ENCODE measurements at places on chromosomes 1 and 21. TPM values are rescaled to one million over a fixed set of nuclear protein-coding genes. Genes with fewer than 3 reads are reported as not detected.

GRCh38 chr21:46289655-46290179, 3.6 kb downstream of the YBEY start:
- DNase-seq = no peak

GRCh38 chr21:19557046-19557445, 1153.5 kb upstream of the TMPRSS15 start:
- no peak for DNase-seq

- no peak for DNase-seq
These were observed 357.8 kb downstream of the SIPA1L2 start for GRCh38 chr1:232271991-232272589.

Gene MEF2D
- 32.1 TPM for polyA plus RNA-seq

DNA sequence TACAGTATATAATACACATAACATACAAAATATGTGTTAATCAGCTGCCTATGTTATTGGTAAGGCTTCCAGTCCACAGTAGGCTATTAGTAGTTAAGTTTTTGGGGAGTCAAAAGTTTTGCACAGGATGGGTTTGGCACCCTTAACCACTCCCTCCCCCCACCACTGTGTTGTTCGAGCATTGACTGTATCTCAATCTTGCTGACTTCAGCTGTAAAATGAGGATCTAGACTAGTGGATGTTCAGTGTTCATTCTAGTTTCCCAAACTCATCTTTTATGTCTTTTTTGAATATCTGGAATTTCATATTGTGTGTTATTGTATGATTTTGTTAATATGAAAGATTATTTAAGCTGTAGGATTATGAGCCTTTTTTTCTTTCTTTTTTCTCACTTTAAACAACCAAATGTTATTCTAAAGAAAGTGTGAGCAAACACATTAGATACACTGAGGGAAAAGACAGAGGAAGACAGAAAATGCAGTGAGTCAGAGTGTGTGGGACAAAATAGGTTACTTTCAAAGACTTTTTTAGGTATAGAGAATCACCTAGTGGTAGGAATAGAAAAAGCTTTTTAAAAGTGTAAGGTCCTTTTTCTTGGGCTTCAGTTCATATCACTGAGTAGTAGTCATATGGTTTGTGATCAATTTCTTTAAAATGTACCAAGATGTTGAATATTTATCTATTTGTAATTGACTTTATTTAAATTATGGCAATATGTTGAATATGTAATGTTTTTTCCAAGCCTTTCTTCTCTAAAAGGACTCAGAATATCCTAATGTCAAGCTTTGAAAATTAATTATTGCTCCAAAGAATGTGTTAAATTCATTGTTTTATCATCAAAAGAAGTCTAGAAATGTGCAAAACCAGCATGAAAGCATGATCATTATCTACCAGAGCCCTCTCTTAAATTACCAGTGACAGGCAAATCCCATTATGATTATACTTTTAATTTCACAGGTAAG, 17.9 kb upstream of the CENPF start:
- peak; percentile 85 for DNase-seq

DNA sequence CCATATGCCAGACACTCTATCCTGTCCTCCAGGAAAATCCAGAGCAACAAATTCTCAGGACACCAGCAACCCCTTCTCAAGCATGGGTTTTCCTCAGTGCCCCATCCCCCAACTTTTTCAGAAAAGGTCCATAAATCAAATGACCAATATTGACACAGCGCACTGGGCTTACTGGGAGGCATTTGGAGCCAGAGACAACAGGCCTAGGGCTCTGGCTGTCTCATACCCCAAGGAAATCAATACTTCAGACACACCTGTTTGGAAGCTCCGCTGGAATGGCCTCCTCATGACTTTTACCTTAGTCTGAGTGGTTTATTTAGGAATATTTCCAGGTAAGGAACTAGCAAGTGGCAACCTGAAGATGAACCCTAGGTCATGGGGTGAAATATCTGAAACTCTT, 66.9 kb upstream of the TNR start:
- DNase-seq = no peak

DNA sequence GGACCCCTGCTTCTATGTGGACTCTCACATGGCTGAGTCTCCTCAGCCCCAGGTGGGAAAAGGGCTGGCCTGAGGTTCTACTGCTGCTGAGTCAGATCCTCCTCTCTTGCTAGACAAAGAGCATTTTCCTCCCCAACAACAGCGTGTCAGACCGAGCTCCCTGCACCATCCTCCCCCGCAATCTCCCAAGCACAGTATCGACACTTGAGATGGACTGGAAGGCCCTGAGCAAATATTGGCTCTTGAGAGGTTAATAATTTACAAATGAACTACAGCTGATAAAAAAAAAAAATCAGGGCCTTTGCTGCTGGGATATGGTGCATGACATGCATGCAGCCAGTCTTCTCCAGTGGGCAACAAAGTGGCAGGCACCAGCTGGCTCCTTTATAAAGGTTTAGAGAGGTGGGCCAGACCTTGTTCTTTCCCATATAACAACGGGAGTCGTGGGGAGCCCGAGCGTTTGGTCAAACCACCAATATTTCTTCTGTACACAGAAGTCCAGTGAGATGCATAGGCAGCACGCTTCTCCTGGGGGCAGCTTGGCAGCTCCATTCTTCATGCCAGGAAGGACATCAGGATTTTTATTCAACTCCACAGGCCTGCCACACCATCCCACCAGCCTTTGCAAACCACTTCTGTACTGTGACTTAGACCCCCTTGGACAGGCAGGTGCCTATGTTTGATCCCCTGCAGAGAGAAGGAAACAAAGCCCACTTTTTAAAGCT, 55.4 kb upstream of the CAMK1G start:
- peak; percentile 29 for DNase-seq

Gene SPOCD1
- 27.9 TPM for polyA plus RNA-seq

GRCh38 chr1:40094466-40095110, 2.5 kb downstream of the PPT1 start:
- DNase-seq = no peak

DNA sequence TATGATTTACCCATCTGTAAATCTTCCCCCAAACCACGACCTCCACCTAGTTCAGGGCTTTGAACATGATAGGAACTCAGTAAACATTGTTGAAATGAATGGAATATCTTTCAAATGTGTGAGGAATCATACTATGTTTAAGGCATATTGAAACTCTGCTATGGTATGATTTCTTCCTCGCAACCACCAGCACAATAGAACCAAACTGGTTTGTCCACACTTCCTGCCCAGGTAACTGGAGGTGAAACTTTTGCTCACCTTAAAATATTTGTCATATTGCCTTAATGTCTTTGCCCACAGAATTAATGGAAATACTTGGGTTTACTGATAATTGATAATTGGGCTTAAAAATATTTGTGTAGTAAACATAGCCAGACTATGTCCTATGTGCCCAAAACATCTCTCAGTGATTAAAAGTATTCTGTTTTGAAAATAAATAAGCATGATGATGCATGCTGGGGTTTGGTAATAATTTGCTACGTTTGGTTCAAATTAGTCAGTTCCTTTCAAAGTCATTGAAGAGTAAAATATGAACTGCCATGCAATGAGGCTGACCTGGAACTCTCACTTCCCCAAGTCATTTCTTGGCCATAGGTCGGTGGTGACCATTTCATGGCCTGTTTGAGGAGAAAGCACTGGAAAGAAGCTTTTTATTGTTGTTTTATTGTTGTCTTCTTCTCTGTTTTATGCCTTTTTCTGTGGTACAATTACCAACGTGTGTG, 73.3 kb downstream of the TNFSF18 start:
- peak; percentile 55 for DNase-seq

Gene SNX7
- 90.6 TPM for polyA plus RNA-seq

DNA sequence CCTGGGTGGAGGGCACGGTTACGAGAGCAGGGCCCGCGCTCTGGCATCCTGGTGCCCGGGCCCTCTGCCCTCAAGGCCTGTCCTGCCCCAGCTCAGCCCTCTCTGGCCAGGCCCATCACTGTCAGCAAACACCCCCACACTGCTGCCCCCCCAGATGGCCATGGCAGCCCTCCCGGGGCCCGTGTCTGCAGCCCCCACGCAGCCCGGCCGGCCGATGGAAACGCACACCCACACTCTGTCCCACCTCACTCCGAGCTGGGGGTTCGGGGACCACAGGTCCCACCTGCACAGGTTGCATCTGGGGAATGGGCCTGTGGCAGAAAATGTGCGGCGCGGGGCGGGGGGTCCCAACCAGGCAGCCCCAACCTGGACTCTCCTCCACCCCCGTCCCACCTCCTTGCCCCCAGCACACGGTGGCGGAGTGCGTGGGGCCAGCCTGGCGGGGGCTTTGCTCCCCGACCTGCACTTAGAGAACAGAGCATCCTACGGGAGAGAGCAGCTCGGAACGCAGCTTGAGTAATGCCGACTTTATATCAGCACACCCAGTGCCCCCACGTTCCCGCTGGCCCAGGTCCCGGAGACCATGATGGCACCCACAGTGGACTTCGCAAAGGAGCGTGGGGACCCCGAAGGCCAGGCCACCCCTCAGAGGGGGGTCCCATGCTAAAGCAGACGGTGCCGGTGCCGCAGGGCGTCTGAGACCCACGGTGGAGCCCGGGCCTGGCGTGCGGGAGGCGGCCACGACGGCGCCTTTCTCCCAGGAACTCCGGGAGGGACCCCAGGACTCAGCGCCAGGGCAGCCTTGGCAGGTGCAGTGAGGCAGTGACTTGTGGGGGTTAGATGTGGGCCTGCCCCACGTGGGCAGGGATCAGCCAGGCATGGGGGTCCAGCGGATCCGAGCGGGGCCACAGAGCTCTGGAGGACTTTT, 7.5 kb upstream of the RNF223 start:
- DNase-seq = no peak

Gene C1orf141
- not detected for polyA plus RNA-seq

GRCh38 chr1:77977989-77978292, 931 bp downstream of the FUBP1 start:
- DNase-seq = no peak

GRCh38 chr1:25690396-25690956, 73.9 kb downstream of the MAN1C1 start:
- no peak for DNase-seq

Gene ADGRL2
- 12.3 TPM for polyA plus RNA-seq

Gene CD244
- not detected for polyA plus RNA-seq

GRCh38 chr1:188228623-188229022, 1399.9 kb downstream of the PLA2G4A start:
- DNase-seq = no peak

- DNase-seq = no peak
These were observed 7.8 kb downstream of the TUFT1 start for GRCh38 chr1:151547900-151548230.

DNA sequence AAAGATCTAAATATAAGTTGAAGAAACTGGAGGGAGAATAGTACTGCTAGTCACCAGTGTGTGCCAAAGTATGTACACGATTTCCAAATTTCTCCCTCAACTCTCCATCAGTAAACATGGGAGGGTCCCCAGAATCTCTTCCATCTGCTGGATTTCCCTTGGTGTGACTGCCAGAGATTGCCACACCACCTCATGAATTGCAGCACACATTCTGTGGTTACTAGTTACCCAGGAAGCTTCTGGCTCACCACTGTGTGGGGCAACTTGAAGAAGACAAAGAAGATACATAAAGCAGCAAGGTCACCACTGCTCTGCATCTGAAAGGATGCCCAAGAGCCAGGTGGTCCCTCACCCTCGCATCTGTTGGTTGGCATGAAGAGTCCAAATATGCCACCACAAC, 191.7 kb upstream of the ESRRG start:
- DNase-seq = no peak

- peak; percentile 87 for DNase-seq
These were observed 11.1 kb upstream of the SLC30A1 start for GRCh38 chr1:211589782-211590721.

Gene SLC5A3
- 2.6 TPM for polyA plus RNA-seq

DNA sequence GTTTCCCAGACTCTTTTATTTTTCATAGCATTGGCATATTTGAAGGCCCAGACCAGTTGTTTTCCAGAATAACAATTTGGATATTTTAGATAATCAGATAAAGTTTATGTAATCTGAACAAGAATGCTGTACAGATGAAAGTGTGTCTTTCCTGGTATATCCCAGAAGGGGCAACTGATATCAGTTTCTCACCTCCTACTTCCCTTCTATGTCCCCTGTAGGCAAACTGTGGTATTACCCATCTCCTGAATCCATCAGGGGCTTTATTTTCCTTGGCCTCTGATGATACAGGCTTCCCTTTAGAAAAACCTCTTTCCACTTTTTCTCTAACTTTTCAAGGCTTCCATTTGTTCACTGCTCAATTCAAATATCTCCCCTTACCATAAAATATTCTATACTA, 87.5 kb upstream of the RGS1 start:
- no peak for DNase-seq

DNA sequence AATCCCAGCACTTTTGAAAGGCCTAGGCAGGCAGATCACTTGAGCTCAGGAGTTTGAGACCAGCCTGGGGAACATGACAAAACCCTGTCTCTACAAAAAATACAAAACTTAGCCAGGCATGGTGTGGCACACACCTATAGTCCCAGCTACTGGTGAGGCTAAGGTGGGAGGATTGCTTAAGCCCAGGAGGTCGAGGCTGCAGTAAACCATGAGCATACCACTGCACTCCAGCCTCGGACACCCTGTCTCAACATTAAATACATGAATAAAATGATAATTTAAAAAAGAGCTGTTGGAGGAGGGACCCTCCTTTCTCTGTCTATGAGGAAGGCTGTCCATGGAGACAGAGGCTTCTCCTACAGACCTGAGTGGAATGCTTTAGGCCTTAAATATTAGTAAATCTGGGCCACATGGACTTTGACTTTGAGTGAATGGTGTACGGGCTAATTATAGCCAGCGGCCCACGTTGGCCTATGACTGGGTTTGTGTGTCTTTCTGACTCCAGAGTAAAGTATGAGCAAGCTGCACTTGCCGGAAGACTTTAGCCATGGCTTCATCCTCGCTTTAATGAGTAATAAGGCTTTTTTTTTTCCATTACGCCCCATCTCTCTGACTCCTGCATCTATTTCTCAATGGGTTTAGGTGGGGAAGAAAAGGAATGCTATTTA, 21.3 kb downstream of the RAB3B start:
- peak; percentile 99 for DNase-seq

- DNase-seq = peak; percentile 46
These were observed 2.8 kb downstream of the KCNJ9 start for GRCh38 chr1:160083968-160084770.

Gene SPATA46
- polyA plus RNA-seq = not detected

GRCh38 chr1:226663327-226663704, 75.8 kb downstream of the ITPKB start:
- no peak for DNase-seq

DNA sequence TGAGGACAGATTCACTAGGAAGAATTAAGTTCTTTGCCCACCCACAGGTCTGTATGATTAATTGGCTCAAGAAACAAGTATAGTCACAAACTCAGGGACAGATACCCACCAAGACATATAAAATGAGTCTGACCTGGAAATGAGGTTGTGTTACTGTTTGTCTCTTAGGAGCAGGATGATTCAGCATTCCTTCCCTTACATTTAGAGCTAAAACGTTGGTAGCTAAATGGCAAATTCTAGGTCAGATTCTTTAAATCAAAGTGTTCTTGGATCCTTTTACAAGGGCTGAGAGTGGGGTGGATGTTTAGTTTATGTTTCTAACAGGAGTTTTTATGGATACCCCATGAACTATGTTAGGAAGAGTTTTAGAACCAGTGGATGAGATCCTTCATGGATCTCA, 4.7 kb downstream of the RIMKLA start:
- DNase-seq = peak; percentile 33

GRCh38 chr1:91564888-91565701, 64.4 kb downstream of the CDC7 start:
- peak; percentile 86 for DNase-seq

Gene NFASC
- polyA plus RNA-seq = 46.3 TPM

- DNase-seq = peak; percentile 79
These were observed 174.5 kb upstream of the POU3F1 start for GRCh38 chr1:38221006-38221649.
